ENCODE measurements at places on chromosomes 7 and 10.

GRCh38 chr7:134891262-134891695 is 95.0 kb upstream of the AGBL3 start:
- DNase-seq: no peak

- no peak for DNase-seq
Observed at GRCh38 chr10:129161150-129161549, 305.9 kb upstream of the MGMT start.

- DNase-seq: no peak
Observed at GRCh38 chr7:157664871-157665633, 328.2 kb downstream of the DNAJB6 start.

DNA sequence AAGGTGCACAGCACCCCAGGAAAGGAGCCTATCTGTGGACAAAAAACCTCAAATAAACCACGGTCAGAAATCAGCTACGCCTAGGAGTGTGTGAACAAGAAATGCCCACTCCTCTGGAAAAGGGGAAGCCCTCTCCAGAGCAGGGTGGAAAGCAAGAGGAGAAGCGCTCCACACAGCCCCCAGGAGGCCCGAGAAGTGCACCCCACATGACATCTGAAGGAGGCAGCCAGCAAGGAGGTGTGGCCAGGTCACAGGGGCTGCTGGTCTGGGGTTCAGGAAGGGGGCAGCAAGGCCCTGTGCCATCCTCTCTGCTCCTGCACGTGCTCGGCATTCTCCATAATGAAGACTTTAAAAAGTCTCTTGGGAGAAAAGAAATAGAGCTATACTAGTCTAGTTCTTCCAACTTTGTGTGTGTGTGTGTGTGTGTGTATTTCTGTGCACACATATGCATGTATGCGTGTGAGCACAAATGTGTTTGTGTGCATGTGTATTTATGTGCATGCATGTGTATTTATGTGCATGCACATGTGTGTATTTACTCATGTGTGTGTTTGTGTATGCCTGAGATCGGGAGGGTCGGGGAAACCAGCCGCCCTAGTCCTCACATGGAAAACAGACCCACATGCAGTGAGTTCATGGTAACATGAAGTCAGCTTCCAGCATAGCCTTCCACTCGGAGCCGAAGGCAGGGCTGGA is 76.5 kb downstream of the TNS3 start:
- no peak for DNase-seq

DNA sequence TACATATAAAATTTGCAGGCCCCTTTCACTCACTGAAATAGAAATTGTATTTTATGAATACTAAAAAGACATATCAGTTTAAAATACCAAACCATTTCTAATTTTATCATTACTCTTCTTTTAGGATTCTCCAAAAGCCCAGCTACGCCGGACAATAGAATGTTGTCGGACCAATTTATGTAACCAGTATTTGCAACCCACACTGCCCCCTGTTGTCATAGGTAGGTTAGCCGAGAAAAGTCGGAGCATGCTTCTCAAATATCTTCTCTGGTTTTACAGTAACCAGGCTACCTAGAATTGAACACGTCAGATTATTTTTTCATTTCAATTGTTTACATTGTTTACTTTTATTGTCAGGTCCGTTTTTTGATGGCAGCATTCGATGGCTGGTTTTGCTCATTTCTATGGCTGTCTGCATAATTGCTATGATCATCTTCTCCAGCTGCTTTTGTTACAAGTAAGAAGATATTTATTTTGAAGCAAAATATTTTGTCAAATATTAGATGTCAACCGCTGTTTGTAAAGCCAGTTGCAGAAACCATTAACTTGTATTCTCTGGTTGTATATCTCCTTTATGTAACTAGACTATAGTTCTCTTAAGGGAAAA is 57.6 kb downstream of the MMRN2 start:
- DNase-seq: no peak

DNA sequence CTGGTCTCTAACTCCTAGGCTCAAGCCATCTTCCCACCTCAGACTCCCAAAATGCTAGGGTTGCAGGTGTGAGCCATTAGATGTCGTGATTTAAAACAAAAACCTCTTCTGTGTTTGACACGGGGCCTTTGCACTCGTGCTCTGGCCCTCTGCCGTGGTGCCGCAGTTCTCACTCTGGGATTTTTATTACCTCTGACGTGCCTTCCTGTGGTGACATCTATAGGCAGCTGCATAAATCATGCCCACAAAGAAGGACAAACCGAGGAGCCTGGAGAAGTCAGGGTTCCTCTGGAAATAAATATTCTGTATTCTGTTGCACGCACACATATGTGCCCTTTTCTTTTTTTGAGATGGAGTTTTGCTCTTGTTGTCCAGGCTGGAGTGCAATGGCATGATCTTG is 25.9 kb upstream of the OCM start:
- no peak for DNase-seq

GRCh38 chr7:140570120-140570519 is 70.5 kb downstream of the DENND2A start:
- no peak for DNase-seq

Data from NCI-H1092 (cell line).